Activated CD4-positive, alpha-beta T cell treated with anti-CD3 and anti-CD28 coated beads, Interleukin-2, amount 50 U/mL, for 24 hours (primary cell): ENCODE measurements at places on chromosomes 2 and 18.

- DNase-seq = no peak
Measured at GRCh38 chr2:108588070-108588668, 53.9 kb downstream of the LIMS1 start.

- no peak for DNase-seq
Measured at GRCh38 chr18:7068871-7069590, 48.6 kb downstream of the LAMA1 start.

DNA sequence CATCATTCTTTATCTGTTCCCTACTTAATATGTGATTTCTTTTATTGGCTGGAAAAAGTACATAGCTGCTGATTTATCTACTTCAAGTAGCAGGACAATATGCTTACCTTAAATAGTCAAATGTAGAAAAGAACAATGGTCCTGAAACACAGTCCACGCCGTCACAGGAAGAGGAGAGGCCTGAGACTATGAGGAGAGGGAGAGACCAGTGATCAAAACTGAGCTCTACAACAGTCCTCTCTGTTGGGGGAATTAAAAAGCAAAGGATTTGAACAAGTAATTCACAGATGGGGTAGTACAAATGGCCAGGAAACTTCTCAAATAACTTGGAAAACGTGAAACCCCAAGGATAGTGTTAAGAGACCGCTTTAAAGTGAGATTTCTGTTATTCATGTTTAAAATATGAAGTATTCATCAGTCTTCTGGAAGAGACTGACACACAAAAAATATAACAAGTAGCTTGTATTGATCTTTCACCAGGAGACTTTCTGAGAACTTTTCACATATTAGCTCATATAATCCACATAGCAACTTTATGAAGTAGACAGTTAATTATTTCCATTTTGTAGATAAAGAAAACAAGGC lies 20.2 kb downstream of the SCYGR8 start:
- DNase-seq = no peak

DNA sequence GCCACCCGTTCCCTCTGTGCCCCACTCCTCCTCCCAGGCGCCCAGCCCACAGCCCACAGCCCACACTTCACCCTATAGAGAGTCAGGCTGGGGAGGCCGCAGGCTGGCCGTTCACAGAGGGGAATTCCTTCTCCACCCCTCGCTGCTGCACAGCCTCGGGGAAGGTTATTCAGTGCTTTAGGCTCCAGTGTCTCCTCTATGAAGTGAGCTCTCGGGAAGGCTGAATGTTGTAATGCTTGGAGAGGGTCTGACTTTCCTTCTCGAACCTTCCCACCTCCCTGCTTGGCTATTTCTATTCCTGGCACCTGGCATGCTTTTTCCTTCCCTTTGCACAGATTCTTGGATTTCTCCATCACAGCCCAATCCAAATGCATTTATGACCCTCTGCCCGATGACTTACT lies 62.5 kb upstream of the SMAD7 start:
- DNase-seq = no peak

DNA sequence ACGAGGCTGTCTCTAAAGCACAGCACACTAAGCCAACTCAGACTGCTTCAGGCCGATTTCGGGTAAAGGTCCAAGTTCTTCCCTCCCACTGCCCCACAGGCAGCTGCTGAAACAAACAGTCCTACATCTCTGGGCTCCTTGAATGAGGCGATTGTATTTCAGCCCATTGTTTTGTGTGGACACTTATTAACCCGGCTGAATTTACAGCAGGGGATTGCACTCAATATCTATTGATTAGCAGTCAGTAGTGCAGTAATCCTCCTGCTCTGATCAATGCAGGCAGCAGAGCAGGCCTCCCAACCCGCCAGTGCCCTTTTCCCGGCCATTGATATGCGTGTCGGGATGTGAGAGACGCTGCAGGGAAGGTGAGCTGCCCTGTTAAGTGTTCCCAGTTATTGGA lies 330.1 kb downstream of the CMPK2 start:
- no peak for DNase-seq

GRCh38 chr2:11393711-11394236 lies 49.3 kb upstream of the ROCK2 start:
- no peak for DNase-seq

GRCh38 chr2:6986912-6987361 lies 69.7 kb downstream of the RNF144A start:
- DNase-seq = no peak

DNA sequence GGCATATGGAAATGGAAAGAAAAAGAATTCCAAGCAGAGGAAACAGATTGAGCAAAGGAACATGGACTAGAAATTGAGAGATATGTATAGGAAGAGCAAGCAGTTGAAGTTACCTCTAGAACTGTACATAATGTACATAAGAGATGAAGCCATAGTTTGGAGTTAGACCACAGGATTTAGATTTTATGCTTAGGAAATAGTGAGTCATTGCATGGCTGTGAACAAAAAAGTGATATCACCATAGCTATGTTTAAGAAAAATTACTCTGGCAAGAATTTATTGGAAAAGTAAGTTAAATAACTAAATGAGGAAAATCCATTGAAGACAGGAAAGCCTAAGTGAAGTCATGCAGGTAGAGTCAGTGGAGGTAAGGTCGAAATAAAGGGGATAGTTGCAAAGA lies 99.4 kb upstream of the GALNT5 start:
- DNase-seq = no peak

DNA sequence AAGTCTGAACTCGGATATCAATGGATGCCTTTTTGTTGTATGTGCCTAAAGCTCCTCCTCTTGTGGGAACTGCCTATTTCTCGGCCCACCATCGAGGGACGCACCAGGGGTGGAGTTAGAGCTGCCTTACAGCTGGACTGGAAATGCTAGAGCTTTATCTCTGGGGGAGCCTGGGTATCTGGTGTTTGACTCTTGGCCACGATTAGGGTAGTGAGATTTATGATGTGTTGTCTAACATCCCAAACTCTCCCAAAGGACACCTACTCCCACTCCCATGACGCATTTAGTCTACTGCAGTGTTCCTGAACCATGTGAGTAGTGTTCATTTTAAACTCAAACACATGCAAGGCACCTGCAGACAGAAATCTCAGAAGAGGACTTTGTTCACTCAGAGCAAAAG lies 594.8 kb downstream of the METTL4 start:
- DNase-seq = no peak

DNA sequence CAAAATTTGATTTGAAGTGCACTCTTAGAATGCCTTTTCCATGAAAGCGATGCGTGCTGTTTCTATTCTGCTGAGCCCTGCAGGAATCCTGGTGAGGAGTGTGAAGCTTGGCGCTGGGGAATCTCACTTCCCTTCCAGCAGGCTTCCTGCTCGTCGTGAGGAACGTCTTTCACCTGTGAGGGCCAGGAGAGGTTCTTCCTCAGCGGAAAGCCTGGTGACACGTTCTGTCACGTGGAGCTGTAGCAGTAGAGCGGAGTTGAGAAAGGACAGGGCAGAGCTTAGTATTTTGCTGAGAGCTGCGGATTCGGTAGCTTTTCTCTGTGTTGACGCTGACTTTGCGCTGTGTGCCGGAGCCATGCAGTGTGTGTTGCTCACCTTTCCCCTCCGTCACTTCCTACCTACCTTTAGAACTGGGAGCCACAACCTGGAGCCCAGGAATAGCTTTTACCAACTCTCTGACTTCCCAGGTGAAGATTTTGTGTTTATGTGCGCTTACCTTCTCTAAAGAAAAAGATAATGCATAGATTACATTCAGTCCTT lies 294.8 kb downstream of the PTGR3 start:
- no peak for DNase-seq

GRCh38 chr2:238415036-238415764 lies 11.5 kb upstream of the ASB1 start:
- no peak for DNase-seq

DNA sequence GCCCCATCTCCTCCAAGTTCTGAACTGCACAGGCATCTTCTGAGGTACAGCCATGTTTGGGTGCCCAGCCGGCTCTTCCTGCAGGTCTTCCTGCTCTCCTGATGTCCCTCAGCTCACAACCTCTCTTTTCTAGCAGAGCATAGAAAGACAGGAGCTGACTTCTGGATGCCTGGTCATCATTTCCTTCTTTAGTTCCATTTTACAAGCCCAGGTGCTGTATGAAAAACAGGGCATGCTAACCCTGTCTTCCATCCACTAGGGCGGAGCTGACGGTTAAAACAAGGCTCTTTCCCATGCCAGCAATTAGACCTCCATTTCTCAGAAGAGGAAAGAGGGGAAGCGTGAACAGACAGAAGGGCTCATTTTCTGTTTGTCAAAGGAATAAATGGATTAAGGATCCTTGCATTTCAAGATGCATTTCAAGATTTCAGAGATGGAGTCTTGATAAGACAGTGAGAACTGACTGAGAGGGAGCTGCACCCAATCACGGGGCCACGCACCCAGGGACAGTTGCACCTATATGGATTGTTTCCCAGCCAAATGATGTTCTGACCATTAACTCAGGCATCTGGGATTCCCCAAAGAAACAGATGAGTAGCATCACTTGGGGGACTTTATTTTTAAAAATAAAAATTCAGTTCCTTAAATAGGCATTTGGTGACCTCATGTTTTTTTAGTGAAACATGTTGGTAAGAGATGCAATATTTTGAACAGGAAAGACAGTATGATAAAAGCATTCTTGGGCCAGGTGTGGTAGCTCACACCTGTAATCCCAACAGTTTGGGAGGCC lies 45.8 kb upstream of the EML6 start:
- DNase-seq = no peak
